NCI-H1436 treated with DMSO at 0.1 percent for 48 hours (cell line): ENCODE measurements at places on chromosomes 6 and 20.

- no peak for DNase-seq
Observed at GRCh38 chr6:99589290-99589672, 17.4 kb upstream of the PRDM13 start.

- no peak for DNase-seq
Observed at GRCh38 chr20:40085513-40085912, 603.5 kb downstream of the MAFB start.

- DNase-seq = no peak
Observed at GRCh38 chr6:36054415-36054814, 26.8 kb downstream of the MAPK14 start.

DNA sequence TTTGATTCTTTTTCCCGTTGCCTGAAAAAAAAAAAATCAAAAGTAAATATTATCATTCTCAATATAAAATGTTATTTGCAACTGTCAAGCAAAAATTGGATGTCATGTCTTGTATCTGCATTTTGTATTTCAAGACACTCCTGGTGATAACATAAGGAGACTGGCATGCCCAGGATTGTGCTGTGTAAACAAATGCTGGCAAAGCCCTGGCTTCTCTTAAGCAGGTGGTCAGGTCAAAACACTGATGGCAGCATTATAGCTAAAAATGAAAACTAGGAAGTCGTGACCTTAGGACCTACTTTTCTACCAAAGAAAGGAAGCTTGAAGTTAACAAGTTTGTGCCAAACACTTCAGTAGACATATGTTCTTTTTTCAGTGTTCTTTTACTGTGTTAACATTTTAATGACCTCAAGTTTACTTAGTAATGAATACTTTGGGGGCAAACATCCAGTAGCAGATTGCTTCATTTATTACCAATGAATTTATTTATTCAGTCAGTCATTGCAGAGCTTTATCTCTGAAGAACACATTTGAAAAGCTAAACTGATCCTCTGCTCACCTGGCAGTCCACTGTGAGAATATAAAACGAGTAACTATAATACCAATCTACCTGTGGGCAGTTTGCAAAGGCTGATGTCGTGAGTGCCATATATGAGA lies 243.1 kb upstream of the FLRT3 start:
- no peak for DNase-seq

DNA sequence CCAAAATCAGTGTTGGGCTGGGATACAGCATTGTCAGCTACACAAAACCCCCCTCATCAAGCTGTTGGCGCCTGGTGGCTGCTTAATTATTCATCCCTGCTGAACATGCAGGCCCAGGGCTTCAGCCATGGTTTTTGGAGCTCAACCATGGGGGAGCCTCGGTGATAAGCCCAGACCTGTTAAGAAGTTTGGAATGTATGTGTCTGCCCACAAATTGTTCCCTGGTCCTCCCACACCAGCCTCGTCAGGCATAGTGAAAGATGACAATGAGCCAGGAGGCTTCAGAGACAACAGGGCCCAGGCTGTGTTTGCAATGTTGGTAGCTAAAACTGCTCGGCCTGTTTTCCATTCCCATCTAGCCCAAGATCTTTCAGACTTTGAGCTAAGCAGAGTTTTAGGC lies 34.8 kb upstream of the SIRPA start:
- no peak for DNase-seq

GRCh38 chr20:61306937-61307475 lies 54.9 kb downstream of the CDH4 start:
- no peak for DNase-seq

DNA sequence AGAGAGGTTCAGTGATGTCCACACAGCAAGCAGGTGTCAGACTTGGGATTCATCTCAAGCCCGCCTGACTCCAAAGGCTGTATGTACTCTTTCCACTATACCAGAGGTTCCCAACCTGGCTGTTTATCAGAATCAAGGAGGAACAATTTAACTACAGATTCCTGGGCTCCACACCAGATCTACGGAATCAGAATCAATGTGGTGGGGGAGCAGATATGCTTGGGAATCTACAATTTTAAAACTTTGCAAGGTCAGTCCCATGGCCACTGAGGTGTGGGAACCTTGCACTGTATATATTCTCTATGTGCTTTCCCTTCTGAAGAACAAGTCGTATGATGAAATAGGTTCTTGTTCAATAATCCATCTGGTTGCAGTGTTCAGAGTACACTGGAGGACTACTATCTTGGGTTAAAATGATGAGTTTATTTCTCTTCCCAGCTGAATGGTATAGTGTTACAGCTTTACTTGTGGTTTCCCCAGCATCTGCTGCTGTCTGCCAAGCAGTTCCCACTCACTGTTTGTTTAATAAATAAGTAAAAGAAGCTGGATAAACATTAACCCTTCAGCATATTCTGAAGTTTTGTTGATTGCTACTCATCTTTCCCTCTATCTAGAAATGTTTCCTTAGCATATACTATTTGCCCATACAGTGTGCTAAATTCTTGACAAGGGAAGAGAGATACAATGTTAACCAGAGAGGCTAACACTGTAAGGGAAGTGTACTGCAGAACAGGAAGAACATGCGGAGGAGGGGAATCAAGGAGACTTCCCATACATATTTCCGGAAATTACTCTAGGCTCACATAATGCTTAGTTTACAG lies 9.9 kb downstream of the TTI1 start:
- DNase-seq = no peak

DNA sequence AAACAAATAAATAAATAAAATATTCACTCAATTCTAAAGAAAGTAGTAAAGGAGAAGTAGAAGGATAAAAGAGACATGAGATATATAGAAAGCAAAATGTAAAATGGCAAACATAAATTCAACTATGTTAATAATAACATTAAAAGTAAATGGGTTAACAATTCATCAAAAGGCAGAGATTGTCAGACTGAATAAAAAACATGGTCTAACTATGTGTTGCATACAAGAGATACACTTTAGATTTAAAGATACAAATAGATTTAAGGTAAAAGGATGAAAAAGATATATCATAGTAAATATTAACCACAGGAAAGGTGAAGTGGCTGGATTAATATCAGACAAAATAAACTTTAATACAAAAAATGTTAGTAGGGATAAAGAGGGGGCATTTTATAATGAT lies 35.8 kb upstream of the PDE10A start:
- DNase-seq = no peak

DNA sequence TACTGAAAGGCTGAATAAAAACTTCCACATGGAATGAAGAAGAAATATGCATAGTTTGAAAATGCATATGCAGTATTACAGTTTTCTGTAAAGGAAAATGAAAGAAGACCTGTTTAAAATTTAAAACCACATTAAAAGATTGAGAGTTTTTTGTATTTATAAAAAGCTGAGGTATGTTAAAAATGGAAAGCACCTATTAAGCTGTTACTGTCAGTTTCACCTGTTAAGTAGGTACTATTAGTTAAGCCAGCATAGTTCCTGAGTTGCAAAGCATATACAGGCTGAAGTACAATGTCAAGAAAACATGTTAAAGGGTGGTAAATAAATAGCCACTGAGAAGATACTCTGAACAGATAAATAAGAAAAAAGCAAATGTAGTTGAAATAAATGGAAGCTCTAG lies 69.9 kb downstream of the ATXN1 start:
- DNase-seq = no peak

DNA sequence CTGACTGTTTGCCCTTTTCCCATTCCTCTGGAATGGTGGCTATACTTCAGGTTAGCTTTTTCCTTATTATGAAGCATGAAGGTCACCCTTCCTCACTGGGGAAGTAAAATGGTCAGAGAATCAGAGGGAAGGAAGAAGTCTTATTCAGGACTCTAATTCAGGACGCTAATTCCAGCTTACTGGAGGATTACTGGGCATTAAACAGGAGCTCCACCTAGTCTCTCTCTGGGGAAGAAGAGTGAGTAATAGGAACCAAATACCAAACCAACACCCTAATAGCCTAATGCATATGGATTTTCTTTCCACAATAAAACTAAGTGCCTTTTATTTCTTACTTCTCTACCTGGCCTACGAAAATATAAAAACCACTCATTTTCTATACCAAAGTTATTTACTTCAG lies 10.1 kb downstream of the CRISP1 start:
- DNase-seq = no peak

DNA sequence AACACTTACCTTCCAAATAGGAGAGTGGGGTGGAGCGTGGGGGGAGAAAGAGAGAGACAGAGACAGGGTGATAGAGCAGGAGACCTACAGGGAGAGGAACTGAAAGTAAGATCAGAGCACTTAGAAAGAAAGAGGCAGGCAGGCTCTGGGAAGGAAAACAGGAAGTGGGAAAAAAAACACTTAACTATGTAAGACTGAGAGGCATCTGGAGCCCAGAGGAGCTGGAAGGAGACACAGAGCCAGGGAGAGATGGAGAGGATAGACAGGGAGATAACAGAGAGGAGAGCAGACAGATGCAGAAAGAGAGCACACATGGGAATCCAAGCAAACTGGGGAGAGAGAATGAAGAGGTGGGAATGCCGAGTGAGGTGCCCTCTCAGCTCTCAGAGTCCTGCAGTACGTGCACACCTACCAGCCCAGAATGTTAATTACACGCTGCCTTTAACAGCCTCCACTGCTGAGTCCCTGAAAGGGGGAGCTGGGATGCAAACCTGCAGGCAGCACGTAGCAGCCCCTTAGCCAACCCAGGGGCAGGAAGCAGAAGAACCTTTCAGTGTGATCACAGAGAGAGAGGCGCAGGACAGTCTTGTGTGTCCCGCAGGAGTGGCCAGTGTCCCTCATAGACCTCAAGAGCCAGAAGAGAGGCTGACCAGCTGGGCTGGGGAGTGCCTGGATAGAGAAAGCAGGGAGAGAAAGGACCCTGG lies 132.7 kb upstream of the LRFN2 start:
- no peak for DNase-seq

GRCh38 chr6:169034516-169035167 lies 219.0 kb downstream of the THBS2 start:
- no peak for DNase-seq

DNA sequence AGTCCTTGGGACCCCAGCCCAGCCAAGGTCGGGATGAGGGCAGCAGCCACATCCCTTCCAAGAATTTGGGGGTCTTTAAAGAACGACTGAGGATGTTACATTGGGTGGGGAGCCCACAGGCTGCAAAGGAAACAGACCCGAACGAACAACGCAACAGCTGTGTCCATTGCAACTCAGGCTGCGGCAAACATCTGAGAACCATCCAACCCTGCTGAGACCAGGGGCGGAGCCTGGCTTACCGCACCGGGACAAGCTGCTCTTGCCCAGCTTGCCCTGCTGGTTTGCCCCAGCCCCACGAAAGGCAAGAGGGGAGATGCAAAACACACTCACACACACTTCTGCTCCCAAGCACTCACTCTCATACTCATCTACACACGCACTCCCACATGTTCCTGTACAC lies 21.5 kb upstream of the TAF4 start:
- DNase-seq = no peak
